ENCODE measurements at places on chromosomes 12 and 14.

GRCh38 chr14:20732477-20732876, 13.2 kb upstream of the EDDM3A start:
- no peak for DNase-seq

DNA sequence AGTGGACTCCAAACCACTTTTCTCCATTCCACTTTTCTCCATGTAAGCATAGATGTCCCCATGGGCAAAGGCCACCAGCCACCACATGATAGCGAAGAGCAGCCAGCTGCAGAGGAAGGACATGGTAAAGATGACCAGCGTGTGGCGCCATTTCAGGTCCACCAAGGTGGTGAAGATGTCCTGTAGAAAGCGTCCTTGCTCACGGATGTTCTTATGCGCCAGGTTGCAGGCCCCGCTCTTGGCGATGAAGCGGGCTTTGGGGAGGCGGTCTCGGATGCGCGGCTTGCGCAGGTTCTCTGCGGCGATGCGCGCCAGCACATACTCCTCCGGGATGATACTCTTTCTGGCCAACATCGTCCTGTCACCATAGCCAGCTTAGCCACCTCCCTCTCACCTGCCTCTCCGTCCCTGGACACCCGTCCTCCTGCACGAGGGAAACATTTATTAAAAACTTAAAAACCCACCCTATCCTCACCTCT, 1.2 kb downstream of the KCNJ8 start:
- no peak for DNase-seq

- no peak for DNase-seq
These were observed 292.1 kb upstream of the CLEC14A start for GRCh38 chr14:38547961-38548490.

GRCh38 chr14:61479746-61480502, 158.5 kb downstream of the PRKCH start:
- no peak for DNase-seq

GRCh38 chr12:42926232-42926631, 336.7 kb upstream of the PRICKLE1 start:
- DNase-seq, result no peak

DNA sequence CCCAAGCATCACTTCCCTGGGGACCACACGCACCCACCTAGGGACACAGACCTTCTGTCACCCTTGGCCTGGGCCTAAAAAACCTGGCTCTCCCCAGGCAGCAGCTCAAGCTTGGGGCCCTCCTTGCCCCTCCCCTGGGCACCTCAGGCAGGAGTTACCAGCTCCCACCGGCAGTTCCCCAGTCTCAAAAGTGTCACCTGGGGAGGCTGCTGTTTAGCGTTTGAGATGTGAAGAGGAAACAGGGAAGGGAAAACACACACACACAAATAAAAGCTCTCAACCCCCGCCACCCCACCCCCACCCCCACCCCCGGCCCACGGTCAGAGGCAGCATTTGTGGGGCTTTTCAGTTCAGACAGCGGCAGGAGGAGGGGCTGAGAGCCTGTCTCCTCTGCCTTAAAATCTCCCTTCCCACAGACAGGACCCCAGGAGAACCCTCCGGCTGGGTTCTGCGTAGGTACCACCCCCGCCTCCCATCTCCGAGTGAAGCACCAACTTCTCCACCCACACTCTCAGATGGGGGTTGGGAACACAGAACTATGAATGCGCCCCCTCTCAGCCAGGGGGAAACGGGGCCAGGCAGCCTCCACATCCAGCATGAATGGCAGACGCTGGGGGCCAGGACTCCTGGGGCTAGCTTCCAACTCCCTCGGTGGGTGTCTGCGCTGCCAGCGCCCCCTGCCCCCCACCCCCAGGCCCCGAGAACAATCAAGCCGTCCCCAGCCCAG, 3.0 kb downstream of the NCOR2 start:
- no peak for DNase-seq

DNA sequence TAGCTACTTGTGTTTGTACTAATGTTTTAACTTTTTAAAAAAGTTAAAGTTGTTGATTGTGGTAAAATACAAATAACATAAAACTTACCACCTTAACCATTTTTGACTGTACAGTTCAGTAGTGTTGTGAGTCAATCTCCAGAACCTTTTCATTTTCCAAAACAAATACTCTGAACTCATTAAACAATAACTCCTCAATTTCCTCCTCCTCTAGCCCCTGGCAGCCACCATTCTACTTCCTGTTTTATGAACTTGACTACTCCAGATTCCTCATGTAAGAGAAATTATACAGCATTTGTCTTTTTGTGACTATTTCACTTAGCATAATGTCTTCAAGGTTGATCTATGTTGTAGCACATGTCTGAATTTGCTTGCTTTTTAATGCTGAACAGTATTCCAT, 299.1 kb upstream of the AMIGO2 start:
- DNase-seq, result no peak

DNA sequence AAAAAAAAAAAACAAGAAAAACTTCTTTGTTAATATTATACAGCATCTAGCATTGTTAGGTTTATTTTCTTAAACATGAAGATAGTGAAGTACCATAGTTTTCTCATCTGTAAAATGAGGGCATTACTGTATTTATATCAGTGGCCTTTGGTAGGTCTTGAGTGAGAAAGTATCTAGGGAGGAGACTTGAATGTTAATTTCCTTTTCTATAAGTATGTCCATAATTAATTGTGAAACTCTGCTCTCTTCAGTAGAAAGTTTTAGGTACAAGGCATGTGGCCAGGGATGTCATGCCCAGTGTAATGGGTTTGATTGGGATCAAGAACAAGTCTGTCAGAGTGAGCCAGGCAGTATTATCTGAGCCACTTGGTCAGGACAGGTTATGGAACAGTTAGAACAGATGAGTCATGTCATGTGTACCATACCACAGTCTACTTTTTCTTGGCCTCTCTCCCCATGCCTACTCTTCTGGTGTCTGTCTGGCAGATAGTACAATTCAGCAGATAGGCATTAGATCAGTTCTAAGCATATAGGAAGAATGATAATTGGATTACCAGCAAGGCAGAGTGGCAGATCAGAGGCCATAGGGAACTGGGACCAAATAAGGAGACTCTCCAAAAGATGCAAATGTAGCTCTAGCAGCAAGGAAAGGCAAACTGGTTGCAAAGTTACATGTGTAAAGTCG, 30.4 kb downstream of the FBXO34 start:
- no peak for DNase-seq

- DNase-seq, result no peak
These were observed 440.6 kb upstream of the CCDC196 start for GRCh38 chr14:66045572-66046021.

DNA sequence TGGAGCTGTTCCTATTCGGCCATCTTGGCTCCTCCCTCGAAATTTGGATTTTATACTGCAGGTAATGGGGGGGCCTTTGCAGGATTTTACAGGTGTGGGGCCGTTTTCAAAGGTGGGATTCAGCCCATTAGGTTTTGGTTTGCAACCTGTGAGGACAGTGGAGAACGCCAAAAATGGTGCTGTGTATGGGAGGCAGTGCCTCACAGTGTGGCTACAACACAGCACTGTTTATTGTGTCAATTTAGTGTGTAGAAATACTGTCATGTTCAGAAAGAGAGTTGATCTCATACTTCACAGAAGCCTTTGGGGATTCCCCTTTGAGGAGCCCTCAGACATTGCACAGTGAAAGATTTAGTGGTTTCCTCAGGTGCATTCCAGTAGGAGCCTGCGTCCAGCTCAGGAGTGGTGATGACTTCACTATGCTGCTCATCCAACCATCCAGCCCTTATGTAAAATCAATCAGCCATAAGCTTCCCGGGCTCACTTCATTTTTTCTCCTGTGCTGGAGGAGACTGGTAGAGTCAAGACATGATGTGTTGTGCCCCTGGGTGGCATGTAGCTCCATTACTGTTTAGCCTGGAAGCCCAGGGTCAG, 92.7 kb upstream of the PRMT8 start:
- DNase-seq, result no peak

- DNase-seq, result no peak
These were observed 169.1 kb downstream of the TSPAN9 start for GRCh38 chr12:3246253-3246652.

DNA sequence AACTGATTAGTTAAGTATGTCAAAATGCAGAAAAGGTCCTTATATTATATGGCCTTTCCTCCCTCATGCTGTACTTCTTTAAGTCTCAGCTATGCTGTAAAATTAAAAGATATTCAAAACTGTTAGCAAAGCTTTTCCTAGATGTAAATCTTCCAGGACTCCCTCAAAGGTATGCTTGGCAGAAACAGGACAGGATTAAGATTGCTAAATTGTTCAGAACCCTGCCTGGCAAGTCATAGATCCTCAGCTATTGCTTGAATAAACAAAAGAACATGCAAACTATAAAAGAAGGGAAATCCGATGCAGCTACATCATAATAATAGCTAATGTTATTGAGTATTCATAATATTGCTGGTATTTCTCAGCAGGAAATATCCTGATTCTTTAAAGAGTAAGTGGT, 322.6 kb downstream of the CCDC91 start:
- DNase-seq, result no peak

DNA sequence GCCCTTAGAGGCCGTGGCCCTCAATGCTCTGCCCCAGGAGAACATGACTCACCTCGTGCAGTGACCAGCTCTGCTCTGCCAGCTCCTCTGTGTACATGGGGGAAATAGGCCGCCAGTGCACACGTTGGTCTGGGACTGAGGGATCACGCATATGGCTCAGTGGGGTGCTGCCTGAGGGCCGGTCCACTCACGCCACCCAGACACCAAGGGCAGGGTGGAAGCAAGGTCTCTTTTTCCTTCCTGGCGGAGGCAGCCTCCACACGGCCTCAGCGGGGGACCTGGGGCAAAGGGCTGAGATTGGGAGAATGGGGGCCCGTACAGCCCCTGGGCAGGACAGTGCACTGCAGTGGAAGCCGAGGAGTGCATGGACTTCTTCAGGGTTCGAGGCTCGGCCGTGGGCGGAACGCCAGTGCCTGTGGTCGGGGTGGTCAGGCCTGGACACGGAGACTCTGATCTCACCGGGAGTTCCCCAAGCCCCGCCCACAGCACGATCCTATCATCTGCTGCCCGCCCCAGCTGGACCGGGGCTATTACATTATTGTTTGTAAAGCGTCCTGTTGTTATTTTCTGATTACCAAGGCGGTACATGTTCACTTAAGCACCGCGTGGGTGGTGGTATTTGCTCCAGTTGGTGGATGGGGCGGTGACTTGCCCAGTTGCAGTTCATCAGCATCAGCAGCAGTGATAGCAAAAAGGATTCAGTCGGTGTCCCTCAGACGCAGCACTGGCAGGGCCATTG, 38.8 kb upstream of the TDRD9 start:
- no peak for DNase-seq

GRCh38 chr12:55996715-55997534, at the start of gene SUOX:
TSS of gene SUOX (plus strand) at chr12:55997276. CDS start at chr12:56002222, 4,946 bp downstream.
- no peak for DNase-seq

DNA sequence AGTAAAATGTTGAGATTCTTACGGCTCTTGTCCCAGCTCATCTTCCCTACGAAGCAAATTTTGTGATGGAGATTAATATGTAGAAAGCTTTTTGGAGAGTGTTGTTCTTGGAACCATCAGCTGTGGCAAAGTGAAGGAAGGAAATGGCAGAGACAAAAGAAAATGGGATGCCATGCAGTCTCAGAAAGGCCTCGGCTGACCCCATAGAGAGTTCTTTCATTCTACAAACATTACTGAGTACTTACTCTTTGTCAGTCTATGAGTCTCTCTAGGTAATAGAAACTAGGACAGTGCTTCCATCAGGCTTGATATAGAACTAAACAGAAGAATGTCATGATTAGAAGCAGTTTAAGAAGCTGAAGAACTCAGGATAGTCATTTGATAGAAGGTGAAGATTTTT, 134.1 kb downstream of the PLEKHA5 start:
- DNase-seq, result no peak

DNA sequence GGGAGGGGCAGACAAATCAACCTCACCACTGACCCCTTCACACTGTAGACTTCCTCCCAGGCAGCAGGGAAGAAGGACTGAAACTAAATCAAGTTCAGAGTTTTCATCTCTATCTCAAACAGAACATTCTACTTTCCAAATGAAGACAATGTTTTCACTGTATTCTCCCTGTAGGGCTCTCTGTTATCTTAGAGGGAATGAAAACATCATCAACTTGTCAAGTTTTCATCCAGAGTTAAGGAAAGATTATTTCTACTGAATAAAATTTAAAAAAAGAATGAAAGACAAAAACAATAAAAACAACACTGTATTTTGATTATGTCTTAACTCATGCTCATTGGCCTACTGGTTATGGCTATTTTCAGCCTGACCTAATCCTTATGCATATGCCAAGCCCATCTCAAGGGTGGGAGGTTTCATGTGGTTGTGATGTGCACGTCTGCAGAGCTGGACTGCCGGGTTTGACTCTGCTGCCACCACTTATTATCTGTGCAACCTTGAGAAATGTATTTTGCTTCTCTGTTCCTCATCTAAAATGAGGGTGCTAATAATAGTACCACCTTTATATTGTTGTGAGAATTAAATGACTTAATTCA, 152.0 kb upstream of the AVPR1A start:
- no peak for DNase-seq

GRCh38 chr12:114476159-114476558, 70.2 kb upstream of the TBX5 start:
- DNase-seq, result no peak

DNA sequence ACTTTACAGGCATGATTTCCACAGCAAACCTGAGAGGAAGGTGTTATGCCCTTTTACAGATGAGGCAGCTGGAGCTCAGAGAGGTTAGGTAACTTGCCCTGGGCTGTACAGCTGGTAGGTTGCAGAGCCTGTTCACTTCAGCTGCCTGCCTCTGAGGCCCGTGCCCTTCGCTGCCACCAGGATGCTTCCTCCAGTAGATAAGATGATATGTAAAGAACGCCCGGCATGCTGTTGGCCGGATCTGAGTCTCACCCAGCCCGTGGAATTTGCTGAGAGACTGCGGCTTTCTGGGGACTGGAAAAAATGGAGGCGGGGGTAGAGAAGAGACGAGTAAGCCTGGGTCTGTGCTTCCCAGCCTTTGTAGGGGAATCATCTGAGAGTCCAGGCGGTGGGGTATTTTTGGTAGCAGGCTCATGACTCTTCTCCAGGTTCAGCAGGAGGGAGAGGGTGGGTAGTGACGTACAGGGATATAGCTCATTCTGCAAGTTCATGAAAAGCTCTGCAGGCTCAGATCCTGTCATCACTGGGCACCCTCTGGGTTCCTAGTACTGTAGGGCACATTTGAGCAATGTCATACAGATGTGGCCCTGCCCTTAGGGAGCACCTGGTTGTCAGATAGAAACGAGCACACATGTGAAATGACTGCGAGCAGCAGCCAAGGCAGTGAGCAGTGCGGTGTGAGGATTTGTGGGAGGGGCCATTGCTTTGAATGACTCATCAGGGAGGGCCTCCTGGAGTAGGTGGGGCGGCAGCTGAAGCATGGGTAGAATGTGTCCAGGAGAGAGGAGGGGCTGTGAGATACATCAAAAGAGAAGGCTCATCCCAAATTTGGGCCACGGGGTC, 159.4 kb downstream of the TSPAN9 start:
- no peak for DNase-seq

DNA sequence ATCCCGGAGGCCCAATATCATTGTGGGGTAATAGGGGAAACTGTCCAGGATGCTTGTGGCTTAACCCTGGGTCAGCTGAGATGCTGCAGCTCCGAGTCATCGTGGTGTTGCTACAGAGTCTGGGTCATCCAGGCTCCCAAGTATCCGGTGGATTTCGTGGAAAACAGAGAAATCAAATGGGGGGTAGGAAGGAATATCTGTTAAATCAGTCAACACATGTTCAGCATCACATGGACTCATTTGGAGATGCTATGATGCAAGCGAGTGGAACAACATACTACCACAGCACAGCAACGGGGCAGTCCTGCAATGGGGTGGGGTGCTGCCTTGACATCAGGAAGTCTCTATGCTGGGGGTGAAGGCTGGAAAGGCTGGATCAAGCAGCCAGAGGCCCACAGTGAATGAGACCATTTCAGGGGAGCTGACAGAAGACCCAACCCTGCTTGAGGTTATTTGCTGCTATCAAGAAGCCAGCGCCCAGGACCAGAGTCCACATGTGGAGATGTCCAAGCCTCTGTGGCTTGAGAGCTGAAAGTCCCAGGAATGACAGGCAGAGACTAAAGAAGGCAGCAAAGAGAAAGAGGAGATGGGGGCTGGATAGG, 22.9 kb downstream of the VDR start:
- no peak for DNase-seq

All from activated B cell treated with CpG ODN at 0.5 μM for 24 hours (primary cell).